ENCODE measurements at places on chromosomes 7 and 10.

DNA sequence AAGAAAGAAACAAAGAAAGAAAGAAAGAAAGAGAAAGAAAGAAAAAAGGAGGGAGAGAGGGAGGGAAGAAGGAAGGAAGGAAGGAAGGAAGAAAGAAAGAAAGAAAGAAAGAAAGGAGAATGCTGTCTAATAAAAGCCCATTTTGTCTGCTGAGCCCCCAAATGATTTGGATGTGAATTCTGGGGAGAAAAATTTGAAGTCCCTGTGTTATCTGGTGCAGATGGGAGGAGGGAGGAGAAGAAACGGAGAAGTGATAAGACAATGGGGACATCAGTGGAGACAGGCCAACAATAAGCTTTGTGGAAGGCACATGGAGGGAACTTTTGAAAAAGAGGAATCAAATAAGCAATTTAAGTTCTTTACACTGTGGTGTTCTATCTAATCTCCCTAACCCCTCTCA lies 24.6 kb upstream of the TMEM273 start:
- no peaks in the 10 kb centered on the region for H3K36me3 ChIP-seq
- H3K4me3 ChIP-seq = no peak overlapping the region
- no peaks in the 10 kb centered on the region for H3K27me3 ChIP-seq
- H3K27ac ChIP-seq = no peak overlapping the region
- no peak for DNase-seq
- no peaks in the 10 kb centered on the region for H3K4me1 ChIP-seq

DNA sequence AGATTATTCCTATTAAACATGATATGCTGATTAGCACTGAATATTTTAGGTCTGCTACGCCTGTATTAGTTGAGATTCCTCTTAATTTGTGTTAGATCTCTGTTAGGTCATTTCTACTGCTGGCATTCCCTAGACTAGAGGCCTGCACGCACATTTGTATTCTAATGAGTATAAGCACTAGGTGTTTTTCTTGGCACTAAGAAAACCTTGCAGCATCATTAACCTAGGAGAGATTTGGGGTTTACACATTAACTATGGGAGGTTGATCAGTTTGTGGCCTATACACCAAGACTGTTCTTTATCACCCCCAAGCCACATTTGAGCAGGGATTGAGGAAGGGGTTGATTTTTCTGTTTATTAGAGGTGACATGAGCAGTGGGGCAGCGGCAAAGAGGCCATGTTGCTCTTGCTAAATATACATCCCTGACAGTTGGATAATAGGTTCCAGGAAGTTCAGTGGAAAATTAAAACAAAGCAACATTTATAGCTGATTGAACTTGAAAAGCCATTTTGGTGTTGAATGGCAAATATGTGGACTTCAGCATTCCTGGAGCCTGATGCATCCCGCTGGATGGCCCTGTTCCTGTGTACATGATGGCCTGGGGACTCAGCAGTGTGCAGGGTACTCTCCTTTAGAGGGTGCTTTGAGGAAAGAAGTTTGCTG lies 65.2 kb downstream of the GBF1 start:
- DNase-seq = peak; percentile 80
- H3K27me3 ChIP-seq = no peaks in the 10 kb centered on the region
- H3K4me3 ChIP-seq = no peak overlapping the region
- peaks cover 14% of the 10 kb centered on the region for H3K4me1 ChIP-seq
- peaks cover 8% of the 10 kb centered on the region for H3K36me3 ChIP-seq
- peak overlapping the region; percentile 92 for H3K27ac ChIP-seq

DNA sequence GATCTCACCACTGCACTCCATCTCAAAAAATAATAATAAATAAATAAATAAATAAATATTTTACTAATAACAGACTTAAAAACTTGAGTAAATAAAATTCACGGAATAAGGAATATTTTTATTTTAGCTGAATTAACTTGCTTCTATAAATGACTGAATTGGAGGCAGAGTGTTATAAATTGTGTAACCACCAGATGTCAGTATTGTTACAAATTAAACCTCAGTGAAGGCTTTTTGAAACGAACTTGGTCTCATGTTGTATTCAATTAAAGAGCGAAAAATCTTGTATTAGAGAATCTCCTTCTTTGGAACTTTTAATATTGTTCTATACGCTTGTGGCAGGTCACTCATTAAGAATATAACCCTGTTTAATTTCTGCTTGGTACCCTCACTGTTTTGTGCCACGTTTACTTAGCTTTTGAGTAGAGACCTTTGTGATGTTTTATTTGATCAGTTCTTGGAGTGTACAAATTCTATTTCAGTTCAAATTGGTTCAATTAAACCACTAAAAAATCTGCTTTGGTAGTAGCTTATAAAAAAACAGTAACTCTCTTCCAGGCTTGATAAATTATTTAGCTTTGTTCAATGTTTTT lies 45.6 kb upstream of the SCIN start:
- H3K4me1 ChIP-seq = no peaks in the 10 kb centered on the region
- no peak overlapping the region for H3K4me3 ChIP-seq
- H3K36me3 ChIP-seq = no peaks in the 10 kb centered on the region
- no peak overlapping the region for H3K27ac ChIP-seq
- DNase-seq = peak; percentile 66

DNA sequence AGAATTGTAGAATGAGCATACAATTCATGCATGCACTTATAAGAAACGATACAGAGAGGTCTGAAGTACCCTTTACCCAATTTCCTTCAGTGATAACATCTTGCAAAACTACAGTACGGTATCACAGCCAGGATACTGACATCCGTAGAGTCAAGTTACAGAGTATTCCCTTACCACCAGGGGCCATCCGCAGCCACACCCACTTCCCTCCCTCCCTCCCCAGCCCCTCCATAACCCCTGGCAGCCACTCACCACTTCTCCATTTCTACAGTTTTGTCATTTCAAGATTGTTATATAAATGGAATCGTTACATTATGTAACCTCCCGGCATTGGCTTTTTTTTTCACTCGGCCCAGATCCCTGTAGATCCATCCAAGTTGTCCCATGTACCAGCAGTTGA lies 113.6 kb upstream of the RET start:
- peaks cover 8% of the 10 kb centered on the region for H3K27me3 ChIP-seq
- no peak overlapping the region for H3K27ac ChIP-seq
- no peak overlapping the region for H3K4me3 ChIP-seq
- H3K36me3 ChIP-seq = no peaks in the 10 kb centered on the region

- H3K27me3 ChIP-seq = peaks cover 25% of the 10 kb centered on the region
- H3K36me3 ChIP-seq = no peaks in the 10 kb centered on the region
- DNase-seq = no peak
Observed at GRCh38 chr7:29116361-29117200, 29.8 kb downstream of the CPVL start.

GRCh38 chr7:157775021-157775559 lies 438.3 kb downstream of the DNAJB6 start:
- H3K27me3 ChIP-seq = no peaks in the 10 kb centered on the region
- DNase-seq = no peak
- H3K36me3 ChIP-seq = no peaks in the 10 kb centered on the region
- no peaks in the 10 kb centered on the region for H3K4me1 ChIP-seq

- peak overlapping the region; percentile 45 for H3K4me3 ChIP-seq
- no peaks in the 10 kb centered on the region for H3K27me3 ChIP-seq
- no peak overlapping the region for H3K27ac ChIP-seq
- no peak for DNase-seq
Observed at GRCh38 chr10:89163265-89163995, 43.7 kb downstream of the CH25H start.

GRCh38 chr10:17386616-17387075 lies 67.7 kb downstream of the ST8SIA6 start:
- no peaks in the 10 kb centered on the region for H3K36me3 ChIP-seq
- H3K4me1 ChIP-seq = no peaks in the 10 kb centered on the region
- H3K27ac ChIP-seq = no peak overlapping the region
- no peak for DNase-seq
- H3K27me3 ChIP-seq = no peaks in the 10 kb centered on the region

DNA sequence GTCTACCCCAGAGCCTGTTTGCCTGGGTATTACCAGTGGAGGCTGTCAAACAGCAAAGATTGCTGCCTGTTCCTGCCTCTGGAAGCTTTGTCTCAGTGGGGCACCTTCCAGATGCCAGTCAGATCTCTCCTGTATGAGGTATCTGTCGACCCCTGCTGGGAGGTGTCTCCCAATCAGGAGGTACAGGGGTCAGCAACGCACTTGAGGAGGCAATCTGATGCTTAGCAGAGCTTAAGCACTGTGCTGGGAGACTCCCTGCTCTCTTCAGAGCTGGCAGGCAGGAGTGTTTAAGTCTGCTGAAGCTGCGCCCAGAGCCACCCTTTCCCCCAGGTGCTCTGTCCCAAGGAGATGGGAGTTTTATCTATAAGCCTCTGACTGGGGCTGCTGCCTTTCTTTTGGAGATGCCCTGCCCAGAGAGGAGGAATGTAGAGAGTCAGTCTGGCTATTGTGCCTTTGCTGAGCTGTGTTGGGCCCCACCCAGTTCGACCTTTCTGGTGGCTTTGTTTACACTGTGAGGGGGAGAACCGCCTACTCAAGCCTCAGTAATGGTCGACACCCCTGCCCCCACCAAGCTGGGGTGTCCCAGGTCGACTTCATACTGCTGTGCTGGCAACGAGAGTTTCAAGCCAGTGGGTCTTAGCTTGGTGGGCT lies 62.2 kb downstream of the PPP1R9A start:
- H3K4me1 ChIP-seq = peaks cover 11% of the 10 kb centered on the region
- no peaks in the 10 kb centered on the region for H3K36me3 ChIP-seq
- no peak overlapping the region for H3K27ac ChIP-seq
- no peaks in the 10 kb centered on the region for H3K27me3 ChIP-seq

DNA sequence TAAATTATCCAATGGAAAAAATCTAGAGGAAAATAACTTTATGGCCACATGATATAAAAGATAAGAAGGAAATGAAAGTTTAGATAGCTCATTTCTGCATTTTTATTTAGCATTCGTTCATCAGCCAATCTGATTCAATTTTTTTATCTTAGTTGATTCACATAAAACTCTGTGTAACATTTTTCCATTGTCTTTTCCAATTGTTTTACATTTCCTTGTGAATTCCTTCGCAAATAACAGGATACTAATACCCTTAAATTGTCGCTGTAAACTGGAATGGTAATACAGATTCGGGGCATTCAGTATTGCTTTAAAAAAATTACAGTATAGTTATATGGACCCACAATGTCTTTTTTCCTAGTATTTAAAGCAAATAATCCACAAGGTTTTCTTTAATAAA lies 136.4 kb downstream of the CUBN start:
- H3K27me3 ChIP-seq = no peaks in the 10 kb centered on the region
- H3K4me3 ChIP-seq = peak overlapping the region; percentile 58
- H3K4me1 ChIP-seq = peaks cover 7% of the 10 kb centered on the region
- H3K36me3 ChIP-seq = peaks cover 5% of the 10 kb centered on the region

All from mesenchymal stem cell (in vitro differentiated cells and primary cell).